ENCODE measurements at places on chromosomes 12 and 14.
A peak's percentile ranks its signal among the peaks of the same experiment; 100 is the strongest.

GRCh38 chr14:64755781-64756221 is 51.6 kb downstream of the PLEKHG3 start:
- peak; percentile 50 for DNase-seq

DNA sequence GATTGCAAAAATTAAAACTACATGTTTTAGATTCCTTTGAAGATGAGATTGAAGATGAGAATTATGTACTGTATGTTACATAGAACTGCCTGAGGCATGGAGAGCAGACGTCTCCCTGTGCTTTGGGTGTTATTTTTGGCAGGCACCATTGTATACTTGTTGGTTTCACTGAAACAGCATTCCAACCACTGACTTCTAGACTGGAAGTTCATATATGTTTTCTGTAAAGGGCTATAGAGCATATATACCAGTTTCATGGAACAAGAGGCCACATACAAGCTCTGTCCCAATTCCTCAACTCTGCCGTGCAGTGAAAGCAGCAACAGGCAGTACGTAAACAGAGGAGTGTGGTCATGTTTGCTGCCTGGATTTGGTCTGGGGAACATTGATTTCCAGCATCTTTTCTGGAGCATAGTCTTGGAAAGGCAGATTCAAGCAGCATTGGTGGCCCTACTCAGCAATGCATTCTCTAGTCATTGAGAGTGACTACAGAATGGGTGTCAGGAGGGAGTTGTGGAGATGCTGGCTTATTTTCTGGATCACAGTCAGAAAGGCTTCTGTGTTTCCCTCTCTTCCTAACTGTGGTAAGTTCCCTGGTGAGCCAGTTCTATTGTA is 57.6 kb upstream of the CNTN1 start:
- no peak for DNase-seq

DNA sequence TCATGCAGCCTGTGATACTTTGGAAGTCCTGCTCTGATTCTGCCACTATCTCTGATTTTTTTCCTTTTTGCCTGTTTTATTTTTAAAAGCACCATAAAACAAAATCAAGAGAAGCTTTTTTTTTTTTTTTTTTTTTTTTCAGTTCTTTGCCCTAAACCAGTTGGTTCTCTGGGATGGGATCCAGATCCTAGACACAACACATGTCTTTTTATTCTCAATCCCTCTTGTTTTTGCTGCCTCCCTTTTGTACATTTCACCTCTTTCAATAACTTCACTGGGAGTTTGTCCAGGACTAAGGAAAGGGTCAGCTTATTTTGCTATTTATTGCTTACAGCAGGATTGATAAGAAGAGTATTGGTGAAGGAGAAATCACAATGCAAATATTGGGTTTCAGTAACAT is 139.4 kb downstream of the GRIP1 start:
- no peak for DNase-seq

GRCh38 chr12:104072099-104072498 is 7.8 kb downstream of the HCFC2 start:
- DNase-seq: no peak

DNA sequence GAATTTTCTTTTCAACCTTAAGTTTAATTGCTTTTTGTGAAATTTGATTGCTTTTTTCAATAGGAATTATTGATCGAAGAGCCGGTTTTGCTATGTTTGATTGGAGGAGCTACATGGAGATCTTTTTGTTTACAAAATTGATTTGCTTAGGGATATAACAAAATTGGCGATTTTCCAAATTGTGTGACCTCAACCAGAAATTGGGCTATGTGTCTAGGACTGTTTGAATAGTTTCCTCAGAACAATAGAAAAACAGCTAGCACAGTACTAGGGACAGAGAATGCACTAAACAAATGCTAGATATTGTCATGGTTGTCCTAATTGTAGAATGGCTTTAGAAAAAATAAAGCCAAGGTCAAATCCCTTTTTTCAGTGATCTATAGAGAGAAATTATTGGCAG is 2.4 kb downstream of the SLC17A8 start:
- no peak for DNase-seq

DNA sequence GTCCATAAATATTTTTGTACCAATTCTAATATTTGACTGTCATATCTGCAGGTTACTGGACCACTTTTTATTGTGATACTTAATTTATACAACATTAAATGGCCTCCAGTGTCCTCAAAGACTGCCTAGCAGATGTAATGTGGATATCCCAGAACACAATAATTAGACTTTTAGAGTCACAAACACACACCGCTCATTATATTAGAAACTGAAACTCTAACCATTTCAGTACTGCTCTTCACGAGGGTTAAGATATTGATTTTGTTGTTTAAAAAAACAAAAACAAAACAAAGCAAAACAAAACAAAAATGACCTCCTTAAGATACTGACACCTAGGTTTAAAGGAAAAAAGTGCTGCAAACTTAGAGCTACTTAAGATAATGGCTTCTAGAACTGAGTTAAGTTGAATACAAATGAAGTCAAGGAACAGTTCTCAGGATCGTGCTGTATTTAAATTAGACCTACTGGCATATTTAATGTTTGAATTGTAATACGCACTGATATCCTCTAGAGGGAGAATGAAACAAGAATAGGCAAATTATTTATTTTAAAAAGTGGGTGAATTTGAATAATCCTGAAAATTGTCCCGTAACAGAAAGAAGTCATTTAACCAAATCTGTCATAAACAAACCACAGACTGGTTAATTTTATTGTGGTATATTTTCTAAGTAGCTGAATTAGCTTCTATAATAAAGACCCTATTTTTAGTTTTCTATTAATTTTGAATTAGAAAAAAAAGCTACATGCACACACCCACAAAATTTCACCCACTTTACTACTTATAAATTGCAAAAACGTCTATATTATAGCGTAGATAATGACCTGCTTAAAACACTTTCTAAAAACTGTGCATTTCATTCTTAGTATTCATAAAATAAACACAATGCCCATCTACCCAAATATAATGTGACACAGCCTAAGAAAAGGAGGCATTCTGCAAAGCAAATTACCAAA is 395.2 kb upstream of the DCN start:
- no peak for DNase-seq

GRCh38 chr14:24678801-24679247 is 44.8 kb upstream of the GZMB start:
- DNase-seq: peak; percentile 59

DNA sequence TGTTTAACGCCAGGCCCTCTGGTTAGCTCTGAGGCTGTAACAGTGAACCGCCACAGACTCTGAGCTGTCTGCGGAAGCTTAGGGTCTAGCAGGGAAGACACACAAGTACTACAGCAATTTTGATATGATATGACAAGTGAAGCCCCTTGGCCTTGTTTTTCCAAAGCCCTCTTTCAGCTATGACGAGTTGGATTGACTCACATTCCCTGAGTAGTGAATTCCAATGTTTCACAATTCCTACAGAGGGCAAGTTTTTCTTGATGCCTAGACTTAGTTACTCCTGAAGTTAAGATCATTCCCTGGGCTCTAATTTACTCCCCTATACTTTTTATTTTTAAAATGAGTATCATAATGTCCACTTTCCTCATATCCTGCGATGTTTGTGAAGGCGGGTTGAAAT is 53.3 kb upstream of the CISTR start:
- no peak for DNase-seq

DNA sequence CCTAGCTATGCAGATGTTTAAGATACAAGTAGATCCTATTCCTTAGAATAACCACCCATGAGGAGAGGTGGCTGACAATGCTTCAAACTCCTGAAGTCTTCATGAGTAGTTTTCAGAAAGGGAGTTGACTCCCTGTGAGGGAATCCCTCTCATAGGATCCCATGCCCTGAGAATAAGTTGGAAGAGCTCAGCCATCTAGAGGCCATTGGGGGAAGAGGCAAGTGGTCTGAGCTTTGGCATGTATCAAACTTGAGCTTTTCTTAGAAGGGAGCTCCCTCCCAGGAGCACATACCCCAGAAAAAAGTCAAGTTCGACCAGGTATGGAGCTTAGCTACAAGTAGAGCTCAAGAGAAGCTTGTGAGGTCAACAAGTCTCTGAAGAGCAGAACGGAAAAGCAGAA is 165.7 kb upstream of the RBM19 start:
- DNase-seq: no peak

DNA sequence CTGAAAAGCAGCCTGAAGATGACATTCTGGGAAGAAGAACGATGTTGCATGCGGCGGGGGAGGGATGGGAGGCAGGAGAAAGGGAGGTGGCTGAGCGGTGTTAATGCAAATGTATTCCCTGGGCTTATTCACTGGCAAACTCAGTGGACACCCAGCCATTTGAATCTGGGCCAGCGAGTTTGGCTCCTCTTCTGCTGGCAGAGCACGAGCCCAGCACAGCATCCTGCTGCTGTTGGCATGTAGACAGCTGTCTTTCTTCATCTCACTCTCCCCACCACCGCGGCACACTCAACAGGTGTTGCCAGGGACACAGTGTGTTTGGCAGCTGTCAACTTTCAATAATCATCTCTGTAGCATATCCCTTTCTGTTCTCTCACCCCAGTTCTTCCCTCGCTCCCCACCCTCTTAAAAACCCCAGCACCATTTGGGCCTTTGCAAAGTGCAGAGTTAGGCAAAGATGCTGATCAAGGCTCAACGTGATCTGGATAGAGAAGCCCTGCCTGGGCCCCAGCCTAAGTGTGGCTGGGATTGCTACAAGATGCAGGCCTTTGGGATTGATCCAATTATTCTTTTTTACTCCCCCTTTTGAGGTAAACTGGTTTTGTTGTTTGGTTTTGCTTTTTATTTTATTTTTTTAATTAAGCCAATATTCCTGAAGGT is 131.9 kb downstream of the EXOC5 start:
- no peak for DNase-seq

- DNase-seq: no peak
Observed at GRCh38 chr14:34642595-34642994, 12.6 kb upstream of the SNX6 start.

- no peak for DNase-seq
Observed at GRCh38 chr12:72738811-72739210, 466.6 kb downstream of the TRHDE start.

- no peak for DNase-seq
Observed at GRCh38 chr12:40469736-40470135, 222.5 kb upstream of the CNTN1 start.

DNA sequence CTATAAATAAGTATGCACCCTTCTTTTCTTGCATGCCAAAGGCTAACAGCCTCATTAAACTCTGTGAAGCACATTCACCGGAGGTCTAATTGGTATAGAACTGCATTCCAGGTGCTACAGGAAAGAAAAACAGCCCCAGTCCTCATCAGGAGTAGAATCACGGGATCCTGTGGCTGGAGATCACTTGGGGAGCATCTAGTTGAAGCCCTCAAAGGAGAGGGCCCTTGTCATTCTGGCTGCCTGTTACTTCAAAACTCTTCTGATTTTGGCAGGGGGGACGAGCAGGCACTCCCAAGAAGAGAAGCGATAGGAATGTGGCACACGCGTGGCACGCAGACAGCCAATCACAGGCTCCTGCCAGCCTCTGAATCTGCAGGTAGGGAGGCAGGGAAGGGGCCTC is 154.4 kb downstream of the TTC7B start:
- DNase-seq: no peak

DNA sequence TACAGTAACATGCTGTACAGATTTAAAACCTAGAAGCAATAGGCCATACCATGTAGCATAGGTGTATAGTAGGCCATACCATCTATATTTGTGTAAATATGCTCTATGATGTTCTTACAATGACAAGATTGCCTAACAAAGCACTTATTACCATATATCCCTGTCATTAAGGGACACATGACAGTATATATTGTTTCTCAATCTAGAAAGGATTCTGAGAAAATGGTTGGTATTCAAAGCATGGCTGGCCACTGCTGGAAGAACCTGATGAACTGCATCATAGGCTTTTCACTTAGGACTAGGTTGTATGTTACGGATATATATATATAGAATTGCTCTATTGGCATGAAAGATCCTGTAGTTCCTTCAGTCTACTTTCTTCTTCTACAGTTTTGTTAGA is 125.2 kb upstream of the SLC38A2 start:
- no peak for DNase-seq

- DNase-seq: no peak
Observed at GRCh38 chr12:92042791-92043531, 102.7 kb downstream of the BTG1 start.

DNA sequence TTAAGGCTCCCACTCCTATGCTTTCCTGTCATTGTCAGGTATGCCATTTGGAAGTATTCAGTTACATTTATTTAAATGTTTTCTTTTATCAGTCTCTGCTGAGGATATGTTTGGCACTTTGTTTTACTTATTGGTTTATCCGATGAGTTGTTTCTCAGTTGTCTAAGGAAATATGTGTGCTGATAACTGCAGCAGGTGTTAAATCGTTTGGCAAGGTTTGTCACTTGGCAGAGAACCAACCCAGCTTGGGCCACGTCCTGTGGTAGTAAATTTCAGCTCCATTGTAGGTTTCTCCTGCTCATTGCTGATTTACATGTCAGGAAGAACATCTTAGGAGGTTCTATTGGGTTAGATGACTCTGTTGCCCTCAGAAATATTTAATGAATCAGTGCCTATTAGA is 22.0 kb upstream of the MGST1 start:
- no peak for DNase-seq

DNA sequence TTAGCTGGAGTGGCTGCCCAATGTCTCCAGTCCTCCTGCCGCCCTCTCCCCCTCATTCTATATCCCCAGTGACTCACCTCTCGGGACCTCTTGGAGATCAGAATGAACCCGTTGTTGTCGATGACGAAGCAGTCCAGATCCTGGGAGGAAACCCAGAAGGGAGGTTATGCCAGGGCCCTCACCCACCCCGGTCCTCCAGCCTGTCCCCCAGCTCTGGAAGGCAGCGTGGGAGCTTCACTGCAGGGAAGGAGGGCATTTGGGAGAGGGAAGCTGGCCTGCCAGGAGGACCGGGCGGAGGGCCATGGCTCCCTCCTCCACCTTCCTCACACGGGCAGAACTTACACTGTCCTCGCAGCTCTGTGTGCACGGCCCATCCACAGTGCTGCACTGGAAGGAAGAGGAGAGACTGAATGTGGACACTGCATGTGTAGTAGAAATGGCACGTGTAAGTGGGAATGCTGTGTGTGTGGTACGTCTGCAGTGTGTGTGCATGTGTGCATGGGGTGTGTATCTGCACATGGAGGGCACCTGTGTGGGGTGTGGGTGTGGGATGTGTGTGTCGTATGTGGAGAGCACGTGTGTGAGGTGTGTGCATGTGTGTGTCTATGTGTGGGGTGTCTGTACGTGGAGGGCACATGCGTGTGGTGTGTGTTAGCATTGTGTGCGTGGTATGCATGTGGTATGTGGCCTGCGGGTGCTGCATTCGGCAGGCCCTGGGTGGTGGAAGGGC is 10.0 kb upstream of the LRTM2 start:
- no peak for DNase-seq

DNA sequence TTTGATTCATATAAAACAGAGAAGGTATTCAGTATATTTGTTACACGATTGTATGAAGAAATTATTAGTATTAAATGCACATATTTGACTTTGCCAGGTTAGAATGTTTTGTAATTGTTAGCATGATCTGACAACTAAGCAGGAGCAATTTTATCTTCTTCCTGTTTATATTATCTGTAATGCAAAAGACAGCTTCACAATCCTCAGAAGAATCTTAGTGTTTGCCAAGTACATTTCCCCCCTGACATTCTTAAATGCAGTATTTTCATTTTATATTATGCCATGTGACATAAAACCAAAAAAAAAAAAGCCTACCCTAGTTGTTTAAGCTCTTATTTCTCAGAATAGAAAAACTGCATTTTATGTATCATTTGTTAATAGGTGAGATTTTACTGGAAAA is 469.4 kb downstream of the FOXG1 start:
- DNase-seq: no peak

- no peak for DNase-seq
Observed at GRCh38 chr14:54653712-54654469, 87.0 kb downstream of the SAMD4A start.

- no peak for DNase-seq
Observed at GRCh38 chr12:124436366-124436765, 131.0 kb downstream of the NCOR2 start.

- DNase-seq: no peak
Observed at GRCh38 chr14:52801014-52801712, 9.8 kb upstream of the GNPNAT1 start.
